Posterior cingulate gyrus (tissue), 11 donors: ENCODE measurements at places on chromosomes 1 and 21.

- no peak for DNase-seq
These were observed 181.0 kb downstream of the FOXD2 start for GRCh38 chr1:47618830-47619229.

DNA sequence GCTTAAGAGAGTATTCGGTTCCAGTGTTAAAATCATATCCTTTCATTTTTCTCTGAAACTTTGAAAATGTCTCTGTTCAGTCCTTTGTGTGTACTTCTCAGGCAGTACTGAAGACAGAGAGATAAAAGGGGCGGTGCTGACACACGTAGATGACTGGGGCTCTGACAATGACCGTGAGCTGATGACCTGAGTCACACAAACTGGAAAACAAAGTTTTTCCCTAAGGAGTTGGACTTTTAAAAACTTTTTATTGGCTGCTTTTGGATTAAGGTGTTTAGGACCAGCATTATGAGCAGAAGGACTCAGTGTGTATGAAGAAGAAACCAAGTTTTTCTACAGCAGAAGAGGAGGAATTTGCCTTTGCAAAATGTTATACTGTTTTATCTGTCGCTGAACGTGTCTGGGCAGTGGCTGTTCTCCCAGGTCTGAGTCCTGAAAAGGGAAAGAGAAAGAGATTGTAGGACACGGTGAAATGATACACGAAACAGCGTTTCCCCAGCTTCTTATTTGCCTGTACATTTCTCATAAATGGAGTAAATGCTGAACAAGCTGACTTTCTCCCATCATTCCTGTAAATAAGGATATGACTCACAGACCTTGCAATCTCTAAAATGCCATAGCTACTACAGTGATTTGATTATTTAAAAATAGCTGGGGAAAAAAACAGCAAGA lies 51.5 kb downstream of the MAP3K7CL start:
- DNase-seq, result no peak

GRCh38 chr1:67847466-67847865 lies 14.2 kb upstream of the GNG12 start:
- no peak for DNase-seq

DNA sequence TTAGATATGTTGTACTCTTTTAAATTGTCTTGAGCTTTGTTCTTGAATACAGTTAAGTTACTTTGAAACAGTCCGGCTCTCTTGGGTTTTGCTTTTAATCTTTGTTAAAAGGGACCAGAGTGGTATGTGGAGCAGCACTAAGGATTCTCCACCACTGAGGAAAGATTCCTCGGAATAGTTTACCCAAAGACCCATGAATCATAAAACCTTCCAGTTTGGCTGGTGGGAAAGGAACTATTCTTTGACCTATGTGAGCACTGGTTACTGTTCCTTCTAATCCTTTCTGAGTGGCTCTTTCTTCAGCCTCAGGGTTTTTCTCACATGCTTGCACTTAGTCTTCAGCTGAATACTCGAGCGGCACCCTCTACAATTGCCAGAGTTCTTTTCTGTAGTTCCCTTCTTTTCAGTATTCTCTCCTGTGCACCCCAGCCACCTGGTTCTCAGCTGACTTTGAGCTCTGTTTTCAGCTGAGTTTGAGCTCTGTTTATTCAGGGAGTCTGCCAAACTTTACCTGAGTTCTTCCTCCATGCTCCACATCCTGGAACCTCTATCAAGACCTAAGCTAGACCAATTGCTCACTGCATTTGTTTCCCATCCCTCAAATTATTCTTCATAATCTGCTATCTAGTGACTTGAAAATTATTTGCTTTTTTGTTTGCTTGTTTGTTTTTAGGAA lies 253.8 kb upstream of the PLXNA2 start:
- DNase-seq, result no peak

- DNase-seq, result no peak
These were observed 39.2 kb downstream of the MX1 start for GRCh38 chr21:41465176-41465781.

DNA sequence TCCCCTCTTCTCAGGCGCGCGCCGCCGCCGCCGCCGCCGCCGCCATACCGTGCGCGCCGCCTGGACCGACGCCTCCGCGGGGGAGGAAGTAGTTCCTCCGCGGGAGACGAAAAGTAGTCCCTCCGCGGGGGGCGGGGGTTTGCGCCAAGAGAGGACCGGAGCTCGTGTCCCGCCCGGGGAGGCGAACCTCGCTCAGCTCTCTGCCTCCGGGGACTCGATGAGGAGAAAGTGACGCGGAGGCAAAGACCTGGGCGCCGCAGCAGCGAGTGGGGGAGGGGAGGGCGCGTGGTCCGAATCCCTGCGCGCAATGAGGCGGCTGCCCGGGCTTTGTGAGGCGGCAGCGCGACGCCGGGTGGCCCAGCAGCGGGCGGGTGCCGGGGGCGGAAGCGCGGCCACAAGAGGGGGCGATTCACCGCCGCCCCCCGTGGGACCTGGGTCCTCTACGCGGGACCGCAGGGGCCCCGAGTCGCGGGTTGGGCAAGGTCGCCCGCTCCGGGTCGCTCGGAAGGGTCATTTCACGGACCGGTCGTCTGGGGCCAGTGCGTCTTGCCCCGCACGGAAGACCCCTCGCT lies at the start of gene BRWD1:
Gene BRWD1 (minus strand): TSS at position 62 of the 572 bp plus-strand sequence. CDS start 141 bp downstream, outside the sequence.
- DNase-seq, result peak; percentile 94
